Karpas-422 (cell line): ENCODE measurements at places on chromosomes 1 and 21. TPM values are rescaled to one million over a fixed set of nuclear protein-coding genes. Genes with fewer than 3 reads are reported as not detected.
A peak's percentile ranks its signal among the peaks of the same experiment; 100 is the strongest.

DNA sequence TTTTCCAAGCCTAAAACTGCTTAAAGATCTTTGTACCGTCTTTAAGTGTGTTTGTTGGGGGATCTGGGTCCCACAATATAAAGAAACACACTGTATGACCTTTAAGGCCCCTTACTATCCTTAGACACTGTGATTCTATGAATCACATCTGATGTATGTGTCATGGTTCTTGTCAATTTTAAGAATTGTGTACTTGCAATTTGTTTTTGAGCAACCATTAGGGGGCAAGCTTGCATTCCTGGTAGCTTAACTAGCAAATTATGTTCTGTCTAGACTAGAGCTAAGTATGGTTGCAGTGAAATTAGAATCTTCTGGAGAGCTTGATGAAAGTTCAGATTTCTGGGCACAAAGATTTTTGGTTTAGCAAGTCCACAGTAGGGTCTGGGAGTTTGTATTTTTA, 219.5 kb downstream of the TPR start:
- peak; percentile 68 for DNase-seq
- H3K27me3 ChIP-seq = no peaks in the 10 kb centered on the region
- H3K4me1 ChIP-seq = no peaks in the 10 kb centered on the region
- no peak overlapping the region for H3K4me3 ChIP-seq

DNA sequence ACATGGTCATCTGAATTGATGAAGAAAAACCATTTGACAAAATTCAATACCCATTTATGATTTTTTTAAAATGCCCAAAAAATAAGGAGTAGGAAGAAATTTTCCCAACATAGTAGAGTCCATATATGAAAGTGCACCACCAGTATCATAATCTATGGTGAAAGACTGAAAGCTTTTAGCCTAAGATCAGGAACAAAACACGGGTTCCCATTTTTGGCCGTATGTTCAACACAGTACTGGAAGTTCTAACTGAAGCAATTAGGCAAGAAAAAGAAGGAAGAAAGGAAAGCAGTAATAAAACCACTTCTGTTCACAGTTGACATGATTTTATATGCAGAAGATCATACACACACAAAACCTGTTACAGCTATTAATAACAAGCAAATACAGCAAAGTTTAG, 227.8 kb upstream of the RAB4A start:
- no peaks in the 10 kb centered on the region for H3K27me3 ChIP-seq
- H3K27ac ChIP-seq = no peak overlapping the region
- no peaks in the 10 kb centered on the region for H3K36me3 ChIP-seq
- no peaks in the 10 kb centered on the region for H3K4me1 ChIP-seq

- DNase-seq = no peak
- no peaks in the 10 kb centered on the region for H3K36me3 ChIP-seq
- no peak overlapping the region for H3K27ac ChIP-seq
- no peaks in the 10 kb centered on the region; the same call in 1 of the 2 replicates for H3K27me3 ChIP-seq
- H3K4me3 ChIP-seq = no peak overlapping the region
Observed at GRCh38 chr1:36764798-36765197, 269.5 kb downstream of the GRIK3 start.

Gene NEK2
- total RNA-seq = 25.9 and 35.0 TPM in 2 replicates

GRCh38 chr1:196178083-196178635, 430.1 kb downstream of the KCNT2 start:
- no peaks in the 10 kb centered on the region for H3K36me3 ChIP-seq
- no peak overlapping the region for H3K27ac ChIP-seq
- no peak overlapping the region for H3K4me3 ChIP-seq
- H3K27me3 ChIP-seq = no peaks in the 10 kb centered on the region

- no peak overlapping the region for H3K4me3 ChIP-seq
- H3K27ac ChIP-seq = no peak overlapping the region
- no peaks in the 10 kb centered on the region for H3K27me3 ChIP-seq
- H3K36me3 ChIP-seq = no peaks in the 10 kb centered on the region
- no peaks in the 10 kb centered on the region for H3K4me1 ChIP-seq
Observed at GRCh38 chr1:112309499-112309898, 86.5 kb upstream of the CTTNBP2NL start.

Gene SPRR2G
- total RNA-seq = not detected in 2 replicates

GRCh38 chr1:45266151-45266801, 59.9 kb upstream of the ZSWIM5 start:
- H3K27me3 ChIP-seq = no peaks in the 10 kb centered on the region
- H3K36me3 ChIP-seq = no peaks in the 10 kb centered on the region
- no peak overlapping the region for H3K27ac ChIP-seq
- no peak for DNase-seq

- H3K4me3 ChIP-seq = peak overlapping the region; percentile 33
- no peak overlapping the region for H3K27ac ChIP-seq
- H3K4me1 ChIP-seq = peaks cover 15% of the 10 kb centered on the region
Observed at GRCh38 chr21:33937931-33938339, 22.3 kb upstream of the ATP5PO start.

DNA sequence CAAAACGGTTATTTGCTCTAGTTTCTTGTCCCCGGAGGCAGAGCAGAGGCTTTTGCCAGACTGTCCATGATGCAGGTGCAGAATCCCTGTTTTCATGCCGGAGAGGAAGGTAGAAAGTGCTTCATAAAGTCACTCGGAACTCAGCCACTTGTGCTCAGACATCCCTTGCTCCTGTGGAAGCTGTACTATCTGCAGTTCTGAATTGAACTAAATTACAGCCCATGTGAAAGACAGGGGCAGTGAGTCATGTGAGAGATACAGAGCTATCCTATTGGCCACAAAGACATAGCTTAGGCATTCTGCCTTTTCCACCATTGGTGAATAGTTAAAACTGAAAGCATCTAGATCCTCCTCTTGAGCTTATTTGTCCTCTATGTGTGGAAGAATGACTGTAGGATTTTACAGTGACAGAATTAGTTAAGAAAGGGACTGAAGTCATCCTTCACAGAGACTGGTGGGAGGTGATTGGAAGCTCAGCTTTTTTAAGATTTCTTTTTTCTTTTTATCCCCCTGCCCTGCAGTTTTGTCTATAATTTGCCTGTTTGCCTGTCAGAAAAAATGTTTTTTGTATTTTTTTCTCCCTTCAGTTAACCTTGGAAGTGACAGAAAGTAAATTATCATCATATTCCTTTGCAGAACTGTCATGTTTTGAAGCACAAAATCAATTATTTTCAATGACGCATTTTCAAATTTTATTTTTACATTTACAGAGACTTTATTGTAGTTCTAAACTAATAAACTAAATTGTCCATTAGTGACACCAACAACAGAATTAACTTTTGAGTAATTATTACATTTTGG, 298.6 kb downstream of the PTPRC start:
- DNase-seq = peak; percentile 93
- peak overlapping the region; percentile 73 for H3K4me3 ChIP-seq
